ENCODE measurements at places on chromosomes 2 and 18. TPM values are rescaled to one million over a fixed set of nuclear protein-coding genes. Genes with fewer than 3 reads are reported as not detected.
A peak's percentile ranks its signal among the peaks of the same experiment; 100 is the strongest.

DNA sequence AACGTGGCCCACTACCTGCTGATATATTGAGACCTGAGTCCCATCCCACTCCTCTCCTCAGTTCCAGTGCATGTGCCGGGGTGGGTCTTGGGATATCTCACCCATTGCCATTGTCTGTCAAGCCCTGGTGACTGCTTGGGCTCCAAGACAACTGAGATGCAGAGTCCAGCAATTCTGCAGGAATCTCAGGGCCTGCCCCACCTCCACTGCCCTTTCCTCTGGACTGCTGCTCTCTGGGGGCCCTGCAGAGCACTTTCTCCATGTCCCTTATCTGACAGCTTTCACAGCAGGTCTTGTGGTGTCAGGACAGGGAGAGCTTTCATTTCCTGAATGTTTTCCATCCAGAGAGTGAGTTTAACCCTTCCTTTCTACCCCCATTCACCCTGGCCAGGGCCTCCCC is 152.9 kb downstream of the ARL4C start:
- no peak for DNase-seq

The ALPP gene
- 47.5 TPM for total RNA-seq

GRCh38 chr2:231299267-231299666 is 96.2 kb upstream of the B3GNT7 start:
- no peak for DNase-seq

DNA sequence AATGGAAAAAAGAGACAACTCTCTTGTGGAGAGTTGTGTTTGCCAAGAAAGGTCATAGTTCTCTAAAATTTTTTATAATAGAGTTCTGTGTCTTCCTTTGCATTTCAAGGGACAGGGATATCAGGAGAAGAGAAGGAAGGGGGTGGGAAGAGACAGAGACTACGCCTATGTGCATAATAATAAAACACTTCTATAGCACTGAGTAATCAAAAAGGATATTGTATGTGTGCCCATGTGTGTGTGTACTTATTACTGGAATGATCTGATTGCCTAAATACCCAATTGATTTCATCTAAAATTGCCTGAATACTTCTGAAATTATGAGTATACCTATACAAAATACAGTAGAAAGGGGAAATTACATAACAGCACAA is 803.7 kb upstream of the ACVR2A start:
- DNase-seq, result no peak

DNA sequence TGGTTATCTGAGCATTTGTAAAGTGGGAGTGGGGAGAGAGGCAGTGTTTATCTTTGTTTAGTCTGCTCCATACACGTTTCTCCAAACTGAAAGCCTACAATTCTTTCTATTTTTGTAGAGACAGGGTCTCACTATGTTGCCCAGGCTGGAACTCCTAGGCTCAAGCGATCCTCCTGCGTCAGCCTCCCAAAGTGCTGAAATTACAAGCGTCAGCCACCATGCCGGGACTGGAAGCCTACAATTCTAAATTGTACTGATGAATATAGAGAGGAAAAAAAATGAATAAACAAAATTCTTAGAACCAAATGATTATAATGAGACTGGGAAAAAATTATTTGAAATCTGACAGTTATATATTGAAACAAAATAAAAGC is 1.4 kb upstream of the ZFAND2B start:
- no peak for DNase-seq

DNA sequence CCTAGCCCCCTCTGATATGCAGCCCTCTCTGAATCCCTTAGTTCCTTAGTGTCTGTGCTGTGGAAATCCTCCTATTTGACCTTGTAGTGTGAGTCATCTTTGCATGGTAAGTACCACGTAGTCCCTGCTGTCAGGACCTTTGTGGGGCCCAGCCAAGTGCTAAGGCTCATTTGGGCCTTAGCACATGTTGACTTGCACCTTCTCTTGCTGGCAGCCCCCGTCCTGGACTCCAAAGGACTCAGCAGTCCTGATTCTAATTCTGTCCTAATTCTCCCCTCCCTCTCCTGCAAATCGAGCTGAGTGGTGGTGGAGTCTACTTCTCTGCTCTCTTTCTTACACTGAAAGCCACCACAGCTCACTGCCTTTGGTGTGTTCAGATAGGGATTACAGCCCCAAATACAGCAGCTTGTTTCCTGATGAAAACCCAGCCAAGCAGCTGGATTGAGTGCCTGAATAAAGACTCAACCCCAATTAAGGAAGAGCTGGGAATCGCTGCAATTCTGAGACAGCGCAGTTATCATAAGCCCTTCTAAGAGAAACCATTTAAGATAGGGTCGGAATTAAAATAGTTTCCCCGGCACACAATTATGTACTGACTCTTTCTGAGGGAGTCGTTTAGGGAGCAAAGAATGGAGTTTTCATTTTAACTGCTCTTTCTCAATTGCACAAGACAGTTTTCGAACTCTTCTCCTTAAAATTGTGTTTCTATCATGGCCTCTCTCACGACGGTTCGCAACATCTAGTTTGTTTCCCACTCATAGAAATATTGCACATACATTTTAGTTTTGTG is 215.6 kb upstream of the TNP1 start:
- no peak for DNase-seq

The MC2R gene
- total RNA-seq, result not detected

GRCh38 chr2:60710707-60711106 is 45.4 kb upstream of the PAPOLG start:
- no peak for DNase-seq

DNA sequence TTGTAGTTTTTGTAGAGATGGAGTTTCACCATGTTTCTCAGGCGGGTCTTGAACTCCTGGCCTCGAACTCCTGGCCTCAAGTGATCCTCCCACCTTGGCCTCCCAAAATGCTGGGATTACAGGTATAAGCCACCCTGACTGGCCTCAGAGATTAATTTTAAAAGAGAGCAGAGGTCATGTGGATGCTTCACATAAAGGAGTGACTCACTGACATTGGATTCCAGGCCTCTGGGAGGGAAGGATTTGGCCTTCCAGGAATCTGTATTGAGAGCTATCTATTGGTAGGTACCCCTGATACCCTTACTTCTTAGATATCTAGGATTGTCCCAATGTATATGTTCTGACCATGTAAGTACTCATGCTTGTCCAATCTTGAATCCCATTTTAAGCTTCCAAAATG is 138.4 kb downstream of the FAM161A start:
- no peak for DNase-seq

GRCh38 chr2:154261473-154262027 is 389.8 kb downstream of the GALNT13 start:
- no peak for DNase-seq

- no peak for DNase-seq
Observed at GRCh38 chr18:50065039-50065438, 129.9 kb downstream of the MYO5B start.

The TEX44 gene
- not detected for total RNA-seq

- no peak for DNase-seq
Observed at GRCh38 chr18:76497021-76497420, 2.0 kb upstream of the ZNF516 start.

GRCh38 chr2:120486441-120486840 is 140.5 kb downstream of the INHBB start:
- DNase-seq, result peak; percentile 84

The TUBA3E gene
- total RNA-seq, result not detected

The POTEF gene
- total RNA-seq, result not detected

GRCh38 chr2:166519391-166519962 is 25.4 kb upstream of the SCN7A start:
- no peak for DNase-seq

The PSMA8 gene
- total RNA-seq, result not detected

DNA sequence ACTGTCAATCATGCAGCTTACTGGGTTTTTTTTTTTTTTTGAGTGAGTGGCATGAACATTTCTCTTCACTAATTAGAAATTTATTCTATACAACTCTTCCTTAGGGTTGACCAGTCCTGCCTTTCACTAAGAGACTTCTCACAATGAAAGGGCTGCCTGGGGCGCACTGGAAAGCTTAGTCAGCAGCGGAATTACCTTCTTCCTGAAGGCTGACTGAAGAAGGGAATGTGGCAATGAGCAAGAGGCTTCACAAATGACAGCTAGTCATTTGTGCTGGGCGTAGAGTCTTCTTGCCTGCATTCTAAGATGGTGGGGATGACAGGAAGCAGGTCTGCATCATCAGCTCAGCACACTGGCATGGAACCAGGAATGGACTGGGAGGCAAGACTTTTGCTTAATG is 15.6 kb upstream of the SCN3A start:
- no peak for DNase-seq

Data from PC-9 (cell line).